ENCODE measurements at places on chromosomes 3 and 15. TPM values are rescaled to one million over a fixed set of nuclear protein-coding genes. Genes with fewer than 3 reads are reported as not detected.

GRCh38 chr3:52218454-52218853, 7.0 kb downstream of the TLR9 start:
- no peak for DNase-seq

ZNF860 gene
- total RNA-seq: 0.60 TPM

DNA sequence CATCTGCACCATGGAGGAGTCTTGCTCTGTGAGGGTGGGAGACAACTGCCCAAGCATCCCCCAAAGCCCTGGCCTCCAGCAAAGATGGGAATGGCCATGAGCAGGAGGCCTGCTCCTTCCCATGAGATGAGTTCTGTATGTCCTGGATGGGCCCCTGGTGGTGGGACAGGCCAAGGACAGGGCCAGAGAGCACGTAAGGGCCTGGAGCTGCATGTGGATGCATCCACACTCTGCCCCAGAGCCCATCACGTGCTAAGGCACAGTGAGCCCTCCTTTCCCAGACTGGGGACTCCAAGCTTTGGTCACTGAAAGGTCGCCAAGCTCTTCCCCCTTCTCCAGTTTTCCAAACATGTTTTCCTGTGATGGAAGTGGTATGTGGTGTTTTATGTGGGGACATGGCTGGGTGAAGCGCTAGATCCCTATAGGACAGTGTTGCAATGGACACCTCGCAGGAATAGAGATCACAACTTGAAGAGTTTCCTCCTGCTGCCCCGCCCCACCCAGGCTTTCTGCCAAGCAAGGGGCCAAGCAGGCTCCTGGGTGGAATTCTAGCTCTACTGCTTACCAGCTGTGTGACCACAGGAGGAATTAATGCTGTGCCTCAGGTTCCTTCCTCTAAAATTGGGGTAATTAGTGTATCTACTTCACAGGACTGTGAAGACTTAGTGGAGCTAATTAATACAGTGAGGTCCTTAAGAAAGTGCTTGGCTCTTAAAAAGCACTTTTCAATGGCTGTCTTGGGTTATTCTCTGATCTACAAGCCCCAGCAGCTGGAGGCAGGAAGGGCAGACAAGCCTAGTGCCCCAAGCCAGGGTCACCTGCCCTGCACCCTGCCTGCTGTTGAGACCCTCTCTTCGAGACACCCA, 106.4 kb upstream of the RPL32 start:
- peak; percentile 88 for DNase-seq

MME gene
- total RNA-seq: 77.4 TPM

GRCh38 chr3:195003006-195003892, 267.7 kb downstream of the XXYLT1 start:
- no peak for DNase-seq

DNA sequence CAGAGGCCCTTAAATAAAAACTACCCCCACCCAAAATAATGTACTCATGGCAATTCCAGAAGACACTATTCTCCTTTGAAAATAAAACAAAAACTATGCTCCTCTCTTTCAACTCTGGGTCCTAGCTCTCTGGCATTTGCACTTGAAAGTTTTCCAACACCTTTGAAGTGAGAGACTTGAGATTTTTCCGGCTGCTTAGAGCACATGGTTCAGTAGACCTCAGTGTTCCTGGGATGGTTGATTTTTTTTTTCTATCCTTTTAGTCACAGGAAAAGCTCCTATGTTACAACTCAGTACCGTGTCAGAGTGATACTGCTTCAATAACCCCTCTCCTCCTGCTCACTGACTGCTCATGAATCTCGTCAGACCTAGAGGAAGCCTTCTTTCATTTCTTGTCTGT, 118.3 kb upstream of the TUSC7 start:
- no peak for DNase-seq

DNA sequence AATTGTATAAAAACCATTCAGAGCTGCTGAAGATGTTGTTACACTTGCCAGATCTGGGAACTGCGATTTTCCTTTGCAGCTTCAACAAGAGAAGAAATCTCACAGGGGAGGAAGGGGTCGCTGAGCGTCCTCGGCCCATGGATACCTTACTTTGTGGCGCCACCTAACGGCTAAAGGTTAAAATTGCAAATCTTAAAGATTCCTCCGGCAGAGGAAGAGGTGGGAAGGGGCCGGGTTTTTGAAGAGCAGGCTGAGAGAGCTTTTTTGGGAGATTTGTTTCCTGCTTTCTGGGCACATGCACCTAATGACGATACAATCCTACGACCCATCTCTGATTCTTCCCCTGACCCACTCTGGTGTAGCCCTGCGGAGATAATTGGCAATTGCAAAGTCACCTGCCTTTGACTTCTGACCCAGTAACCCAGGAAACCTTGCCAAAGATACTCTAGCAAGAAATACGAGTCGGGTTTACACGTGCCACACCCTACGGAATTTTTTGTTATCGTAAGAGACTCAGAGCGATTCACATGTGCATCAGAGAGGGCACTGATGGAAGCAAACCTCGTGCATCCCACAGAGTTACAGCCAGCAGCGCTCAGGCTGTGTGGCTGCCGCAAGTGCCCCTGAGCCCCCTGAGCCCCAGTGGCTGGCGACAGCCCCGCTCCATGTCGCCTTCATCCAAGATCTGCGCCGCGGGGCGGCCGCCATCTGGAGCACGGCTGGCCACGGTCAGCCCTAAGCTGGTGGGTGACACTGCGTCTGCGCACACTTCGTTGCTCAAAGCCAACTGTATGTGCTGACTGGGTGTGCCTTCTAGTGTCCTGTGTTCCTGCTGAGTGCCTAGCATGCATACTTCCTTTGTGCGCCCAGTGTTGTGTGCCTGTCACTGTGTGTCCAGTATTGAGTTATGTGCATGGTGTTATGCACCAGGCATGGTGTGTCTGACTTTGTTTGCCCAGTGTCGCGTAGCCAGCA, 55.2 kb upstream of the CHRNA7 start:
- peak; percentile 29 for DNase-seq

- no peak for DNase-seq
These were observed 98.6 kb downstream of the MYRIP start for GRCh38 chr3:39907981-39908380.

DNA sequence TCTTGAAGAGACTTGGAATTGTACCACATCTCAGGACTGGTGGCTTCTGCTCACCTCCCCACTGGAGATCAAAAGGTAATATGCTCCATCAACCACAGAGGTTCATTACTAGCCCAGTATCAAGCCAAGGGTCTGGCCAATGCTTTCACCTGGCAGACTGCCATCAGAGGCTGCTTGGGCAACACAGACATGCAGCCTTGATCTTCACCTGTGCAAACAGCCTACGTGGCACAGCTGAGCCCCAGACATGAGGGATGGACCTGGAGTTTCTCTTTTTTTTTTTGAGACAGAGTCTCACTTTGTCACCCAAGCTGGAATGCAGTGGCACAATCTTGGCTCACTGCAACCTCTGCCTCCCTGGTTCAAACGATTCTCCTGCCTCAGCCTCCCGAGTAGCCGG, 105.6 kb upstream of the HES1 start:
- no peak for DNase-seq

DNA sequence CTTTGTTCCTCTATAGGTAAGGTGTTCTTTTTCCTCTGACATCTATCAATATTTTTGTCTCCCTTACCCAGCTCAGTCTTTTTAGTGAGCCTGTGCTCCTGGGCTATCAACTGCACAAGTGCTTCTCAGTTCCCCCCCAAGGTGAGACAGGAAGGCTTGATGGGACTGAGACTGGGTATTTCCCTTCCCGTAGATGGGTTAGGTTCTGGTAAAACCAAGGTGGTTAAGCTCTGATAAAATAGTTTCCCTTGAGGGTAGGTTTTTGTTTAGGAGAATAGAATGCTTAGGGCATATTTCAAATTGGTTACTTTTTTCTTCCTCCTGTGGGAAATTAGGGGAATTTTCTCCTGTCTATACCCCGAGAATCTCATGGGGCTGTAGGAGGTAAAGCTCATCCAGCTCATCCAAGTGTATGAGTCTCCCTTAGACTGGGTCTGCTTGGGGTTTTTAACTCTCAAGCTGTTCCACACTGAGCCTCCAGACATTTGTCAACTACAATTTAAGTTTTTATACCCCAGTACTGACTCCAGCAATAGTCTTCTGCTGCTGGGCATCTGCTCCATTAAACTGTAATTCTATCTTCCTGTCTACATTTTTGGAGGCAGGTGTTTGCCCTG, 44.9 kb downstream of the OXSR1 start:
- no peak for DNase-seq

COL6A5 gene
- total RNA-seq: not detected

GRCh38 chr3:27201492-27201891, 167.7 kb downstream of the NEK10 start:
- no peak for DNase-seq

DNA sequence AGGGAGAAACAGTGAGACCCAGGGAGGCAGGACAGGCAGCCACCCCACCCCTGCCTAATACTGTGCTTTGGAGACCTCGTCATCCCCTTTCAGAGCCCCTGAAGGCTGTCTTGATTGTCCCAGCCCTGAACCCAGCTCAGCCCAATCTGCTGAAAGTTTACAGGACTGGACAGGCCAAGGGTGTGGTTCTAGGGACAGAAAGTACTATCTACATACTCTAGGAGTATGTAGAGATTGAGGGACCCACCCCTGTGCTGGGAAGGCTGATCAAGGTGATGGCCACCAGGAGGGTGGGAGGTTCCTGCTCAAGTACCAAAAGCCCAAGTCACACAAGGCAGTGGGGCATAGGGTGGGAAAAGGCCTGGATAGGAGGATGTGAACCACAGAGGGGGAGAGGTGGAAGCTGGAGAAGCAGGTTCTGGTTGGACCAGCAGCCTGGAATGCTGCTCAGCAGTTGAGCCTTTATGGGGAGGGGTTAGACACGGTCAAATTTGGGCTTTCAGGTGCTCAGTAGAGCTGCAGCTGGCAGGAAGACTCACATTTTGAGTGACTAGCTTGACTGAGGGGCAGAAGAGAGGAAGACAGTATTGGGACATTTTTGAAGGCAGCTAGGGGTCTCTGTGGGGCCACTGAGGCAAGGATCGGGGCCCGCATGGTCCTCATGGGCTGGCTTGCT, 6.7 kb downstream of the NBEAL2 start:
- no peak for DNase-seq

GRCh38 chr3:136193278-136194054, 2.7 kb downstream of the MSL2 start:
- DNase-seq: peak; percentile 9

DNA sequence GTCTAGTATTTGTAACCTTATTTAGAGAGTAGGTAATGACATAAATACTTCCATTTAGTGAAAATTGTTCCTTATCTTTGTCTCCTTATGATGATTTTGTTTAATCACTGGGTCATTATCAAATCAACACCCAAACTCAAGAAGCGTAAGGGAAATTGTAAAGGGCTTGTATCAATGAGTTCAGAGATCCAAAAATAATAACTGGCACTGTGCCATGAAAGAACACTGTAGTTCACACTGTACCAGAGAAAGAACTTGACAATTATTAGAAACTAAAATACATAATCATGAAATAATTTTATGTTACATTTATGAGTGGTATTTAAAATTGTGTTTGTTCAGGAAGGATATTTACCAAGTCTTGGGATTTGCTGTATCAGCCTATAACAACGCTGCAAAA, 895.4 kb downstream of the FHIT start:
- no peak for DNase-seq

ADAMTS9 gene
- 3.1 TPM for total RNA-seq

PEX5L gene
- total RNA-seq: not detected

DNA sequence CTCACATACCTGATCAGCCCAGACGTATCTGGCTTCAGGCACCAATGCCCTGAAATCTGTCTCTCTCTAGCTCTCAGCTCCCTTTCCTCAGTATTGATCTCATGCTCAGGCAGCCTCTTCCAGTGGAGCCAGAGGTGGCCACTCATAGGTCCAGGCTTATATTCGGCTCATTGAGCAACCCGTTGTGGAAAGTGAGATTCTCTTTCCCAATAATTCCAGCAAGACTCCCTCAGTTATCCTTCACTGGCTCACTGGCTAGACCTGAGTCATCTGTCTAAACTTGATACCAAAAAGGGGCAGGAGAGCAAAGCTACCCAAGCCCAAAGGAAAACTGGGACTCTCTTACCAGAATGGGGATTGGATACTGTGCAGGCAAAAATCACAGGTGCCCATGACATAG, 33.4 kb upstream of the FRMD4B start:
- DNase-seq: no peak

DNA sequence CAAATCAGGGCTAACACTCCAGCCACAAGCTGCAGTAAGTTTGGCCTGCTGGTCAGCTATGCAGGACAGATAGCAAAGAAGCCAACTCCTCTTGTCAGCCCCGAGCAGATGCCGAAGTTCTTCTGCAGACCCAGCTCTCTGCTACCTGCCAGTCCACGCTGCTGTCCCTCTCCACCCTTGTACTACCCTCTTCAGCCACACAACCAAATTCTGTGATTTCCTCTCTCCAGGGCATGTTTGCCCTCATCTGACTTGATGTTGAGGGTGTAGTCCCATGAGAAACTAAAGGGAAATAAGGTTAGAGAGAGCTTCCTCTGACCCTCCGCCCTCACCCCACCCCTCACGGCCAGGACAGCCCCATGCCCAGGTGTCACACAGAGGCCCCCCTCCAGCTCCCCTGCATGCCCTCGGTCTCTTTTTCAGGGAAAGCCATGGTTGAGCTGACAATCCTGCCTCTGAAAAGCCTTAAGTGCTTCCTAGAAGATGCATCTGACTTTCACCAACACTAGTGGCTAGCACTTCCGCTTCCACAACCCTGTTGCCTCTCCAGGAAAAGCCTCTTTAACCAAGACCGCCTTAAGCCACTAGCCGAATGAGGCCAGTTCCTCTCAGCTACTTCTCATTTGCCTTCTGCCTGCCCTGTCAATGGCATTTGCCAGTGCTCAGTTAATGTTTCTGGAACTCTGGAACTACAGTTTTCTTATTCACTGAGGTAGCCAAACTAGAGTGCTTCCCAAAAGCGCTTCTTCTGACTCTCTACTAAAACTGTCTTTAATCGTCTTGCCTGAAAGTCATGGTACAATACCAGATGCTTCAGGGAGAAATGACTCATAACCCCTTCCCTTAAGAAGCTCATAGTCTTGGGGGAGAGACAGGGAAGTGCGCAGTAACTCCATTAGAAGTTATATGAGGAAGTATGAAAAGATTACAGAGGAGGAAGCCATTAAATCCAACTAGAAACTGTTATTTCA, 300.4 kb upstream of the STT3B start:
- peak; percentile 64 for DNase-seq

DNA sequence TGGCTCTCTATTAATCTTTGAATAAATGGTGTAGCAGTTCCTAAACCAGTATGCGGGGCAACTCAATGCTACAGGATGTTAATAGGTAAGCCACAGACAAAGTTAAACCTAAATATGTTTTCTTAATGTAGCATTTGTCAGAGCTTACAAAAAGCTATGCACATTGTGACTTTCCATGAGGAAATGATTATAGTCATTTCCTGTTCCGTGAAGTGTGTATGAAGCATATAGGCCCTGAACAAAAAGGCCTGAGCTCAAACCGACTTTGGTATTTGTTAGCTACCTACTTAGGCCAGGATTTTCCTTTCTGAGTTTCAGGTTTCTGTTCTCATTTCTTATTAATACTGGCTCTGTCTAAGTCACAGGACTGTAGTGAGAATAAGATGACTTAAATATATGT, 14.2 kb downstream of the ZNF80 start:
- DNase-seq: no peak

GRCh38 chr3:190012314-190012782, 108.3 kb downstream of the P3H2 start:
- peak; percentile 81 for DNase-seq

GRCh38 chr3:182983876-182984275, 3.5 kb upstream of the DCUN1D1 start:
- DNase-seq: no peak

GRCh38 chr3:13039213-13039896, 33.9 kb downstream of the IQSEC1 start:
- no peak for DNase-seq

- no peak for DNase-seq
These were observed 87.4 kb downstream of the FLNB start for GRCh38 chr3:58095603-58096138.
